ENCODE measurements at places on chromosomes 6 and 20.

GRCh38 chr6:45791211-45792168, 224.2 kb downstream of the CLIC5 start:
- DNase-seq = no peak

- DNase-seq = peak; percentile 28
Measured at GRCh38 chr6:33297956-33298772, 578 bp downstream of the RGL2 start.

GRCh38 chr6:45780523-45780922, 235.1 kb downstream of the CLIC5 start:
- no peak for DNase-seq

GRCh38 chr6:80527552-80528052, 421.1 kb downstream of the BCKDHB start:
- DNase-seq = no peak

DNA sequence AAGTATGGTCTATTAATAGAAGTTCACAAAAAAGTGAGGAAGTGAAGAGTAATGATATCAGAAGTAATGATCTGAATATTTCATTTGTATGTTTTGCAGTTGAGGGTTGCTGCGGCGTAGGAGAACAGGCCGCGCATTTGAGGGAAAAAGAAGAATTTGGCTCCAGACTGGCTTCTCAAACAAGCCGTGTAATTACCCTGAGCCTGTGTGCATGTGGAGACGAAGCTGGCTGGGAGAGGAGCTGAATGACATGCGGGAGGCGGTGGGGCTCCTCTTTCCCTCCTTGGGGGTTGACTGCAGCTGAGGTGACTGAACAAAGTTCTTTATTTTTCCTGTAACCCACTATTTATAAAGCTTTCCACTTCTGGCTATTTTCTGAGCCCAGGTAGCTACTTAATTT, 115.5 kb upstream of the AFDN start:
- peak; percentile 72 for DNase-seq

All from brain (organoid and tissue), 16 donors.